ENCODE measurements at places on chromosomes 3 and 15. TPM values are rescaled to one million over a fixed set of nuclear protein-coding genes. Genes with fewer than 3 reads are reported as not detected.
A peak's percentile ranks its signal among the peaks of the same experiment; 100 is the strongest.

- peak overlapping the region; percentile 97 for H3K27ac ChIP-seq
- H3K36me3 ChIP-seq, result no peaks in the 10 kb centered on the region
- H3K4me3 ChIP-seq, result no peak overlapping the region
- peaks cover 47% of the 10 kb centered on the region for H3K4me1 ChIP-seq
These were observed 6.2 kb downstream of the TMEM40 start for GRCh38 chr3:12752809-12753208.

Gene NR2F2
- 149 TPM for total RNA-seq

Gene C2CD4A
- total RNA-seq, result not detected

Gene PATL2
- not detected for total RNA-seq

Gene ITIH1
- total RNA-seq, result not detected

GRCh38 chr3:107612664-107613084 lies 89.9 kb downstream of the BBX start:
- H3K36me3 ChIP-seq, result peaks cover 25% of the 10 kb centered on the region
- no peaks in the 10 kb centered on the region for H3K27me3 ChIP-seq
- no peak for DNase-seq
- H3K4me1 ChIP-seq, result no peaks in the 10 kb centered on the region
- no peak overlapping the region for H3K27ac ChIP-seq

Gene CRYBG3
- 13.0 TPM for total RNA-seq

DNA sequence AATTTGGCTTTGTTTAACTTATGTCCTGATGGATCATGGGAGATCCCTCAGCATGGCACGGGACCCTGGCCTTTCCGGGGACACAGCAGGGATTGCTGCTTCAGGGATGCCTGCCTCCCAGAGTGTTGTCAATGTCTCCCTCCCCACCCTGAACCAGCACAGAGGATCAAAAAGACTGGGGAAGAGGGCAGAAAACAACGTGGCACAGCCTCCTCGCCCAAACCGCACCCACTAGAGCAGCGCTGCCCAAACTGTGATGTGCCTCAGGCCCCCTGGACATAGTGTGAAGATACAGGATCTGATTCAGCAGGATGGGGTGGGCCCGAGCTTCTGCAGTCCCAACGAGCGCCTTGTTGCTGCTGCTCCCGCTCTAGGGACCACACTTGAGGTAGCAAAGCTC lies 34.5 kb downstream of the SLC6A20 start:
- no peak overlapping the region for H3K4me3 ChIP-seq
- no peaks in the 10 kb centered on the region for H3K36me3 ChIP-seq
- peaks cover 21% of the 10 kb centered on the region for H3K27me3 ChIP-seq
- H3K4me1 ChIP-seq, result peaks cover 6% of the 10 kb centered on the region
- DNase-seq, result no peak
- H3K27ac ChIP-seq, result no peak overlapping the region
